HFF-Myc (cell line): ENCODE measurements at places on chromosomes 2 and 18.

DNA sequence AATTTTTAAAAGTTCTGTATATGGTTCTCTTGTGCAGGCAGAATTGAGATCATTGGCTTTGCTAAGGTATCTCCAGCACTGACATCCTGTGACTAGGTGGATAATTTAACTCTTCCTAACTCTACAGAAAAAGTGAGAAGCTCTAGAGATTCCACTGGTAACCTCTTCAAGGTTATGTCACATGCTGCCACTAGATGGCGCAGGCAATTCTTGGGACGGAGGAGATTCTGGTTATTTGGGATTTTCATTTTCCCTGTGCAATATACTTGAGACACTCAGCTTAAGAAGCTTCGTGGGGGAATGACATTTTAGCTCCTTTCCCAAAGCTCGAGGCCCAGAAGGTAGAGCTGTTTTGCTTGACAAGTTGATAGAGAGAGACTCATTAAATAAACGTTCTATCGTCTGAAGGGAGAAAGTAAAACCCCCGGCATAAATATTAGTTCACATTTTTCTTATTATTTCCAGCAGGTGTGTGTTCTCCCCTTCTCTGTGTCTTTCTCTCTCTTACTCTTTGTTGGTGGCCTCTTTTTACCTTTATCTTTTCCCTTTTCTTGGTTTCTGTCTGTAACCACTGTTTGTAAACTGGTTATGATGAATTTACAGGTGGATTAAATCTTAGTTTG is 26.6 kb upstream of the LANCL1 start:
- DNase-seq, result peak; percentile 16

GRCh38 chr18:55577812-55578539 is 10.0 kb downstream of the TCF4 start:
- DNase-seq, result no peak

DNA sequence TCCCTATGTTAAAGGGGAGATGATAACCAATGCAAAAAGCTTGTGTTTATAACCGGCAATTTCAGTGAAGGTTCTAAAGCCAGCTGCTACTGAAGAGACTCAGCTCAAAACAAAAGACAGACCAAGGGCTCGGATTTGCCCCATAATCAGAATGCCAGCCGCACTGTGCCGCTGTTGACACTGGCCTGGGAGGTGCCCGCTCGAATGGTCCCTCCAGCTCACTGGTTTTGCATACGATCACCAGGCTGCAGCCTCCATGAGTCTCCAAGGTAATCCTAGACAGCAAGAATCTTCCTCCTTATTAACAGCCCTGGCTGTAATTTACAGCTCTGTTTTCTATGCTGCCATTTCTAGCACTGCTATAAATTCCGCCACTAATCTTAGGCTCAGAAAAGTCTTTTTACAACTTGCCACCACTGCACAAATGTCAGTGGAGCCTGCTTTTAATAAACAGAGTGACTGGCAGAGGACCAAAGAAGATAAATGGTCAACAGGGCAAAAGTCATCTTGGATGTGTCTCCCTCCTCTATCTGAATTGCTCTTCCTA is 155.7 kb upstream of the SH3BP4 start:
- no peak for DNase-seq

DNA sequence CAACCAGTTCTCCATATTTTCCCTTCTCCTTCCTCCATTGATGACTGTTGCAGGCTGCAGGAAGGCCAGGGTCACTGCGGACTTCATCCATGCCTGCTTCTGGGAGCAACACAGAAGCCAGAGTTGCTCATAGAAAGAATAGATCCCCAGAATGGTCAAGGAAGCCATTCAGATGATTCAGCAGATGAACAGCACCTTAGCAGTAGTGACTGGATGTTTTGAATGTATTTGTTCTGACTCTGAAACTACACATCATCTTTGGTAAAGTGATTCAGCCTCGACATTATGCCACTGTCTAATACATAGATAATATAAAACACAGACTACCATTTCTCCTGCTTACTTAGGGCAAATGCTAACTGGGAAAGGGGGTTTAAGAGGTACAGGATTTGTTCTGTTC is 411.6 kb downstream of the RND3 start:
- DNase-seq, result no peak
